ENCODE measurements at places on chromosomes 12 and 14. TPM values are rescaled to one million over a fixed set of nuclear protein-coding genes. Genes with fewer than 3 reads are reported as not detected.
A peak's percentile ranks its signal among the peaks of the same experiment; 100 is the strongest.

- no peaks in the 10 kb centered on the region for H3K36me3 ChIP-seq
- no peaks in the 10 kb centered on the region for H3K4me1 ChIP-seq
- no peak overlapping the region for H3K4me3 ChIP-seq
- DNase-seq = no peak
- no peak overlapping the region for H3K27ac ChIP-seq
Measured at GRCh38 chr14:39773387-39774126, 341.3 kb upstream of the FBXO33 start.

DNA sequence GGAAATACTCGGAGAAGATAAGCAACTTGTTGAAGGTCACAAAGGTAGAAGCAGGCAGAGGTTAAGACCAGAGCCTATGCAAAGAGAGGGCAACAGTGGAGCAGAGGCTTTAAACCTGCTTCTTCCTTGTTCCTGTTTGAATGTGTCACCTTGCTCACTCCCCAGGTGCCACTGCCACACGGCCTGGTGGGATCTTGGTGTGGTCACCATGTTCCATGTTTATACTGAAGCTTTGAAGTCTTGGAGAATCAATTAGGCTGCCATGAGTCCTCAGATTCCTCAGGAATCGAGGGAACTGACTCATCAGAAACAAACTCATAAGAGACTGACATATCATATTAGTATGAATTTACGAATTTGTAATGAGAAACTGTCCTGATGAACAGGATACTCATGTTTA, 46.8 kb downstream of the IQSEC3 start:
- H3K27ac ChIP-seq = no peak overlapping the region
- H3K27me3 ChIP-seq = peaks cover 53% of the 10 kb centered on the region
- H3K4me1 ChIP-seq = no peaks in the 10 kb centered on the region
- DNase-seq = no peak
- H3K4me3 ChIP-seq = no peak overlapping the region
- no peaks in the 10 kb centered on the region for H3K36me3 ChIP-seq

GARIN6 gene
- not detected for total RNA-seq

GRCh38 chr14:24234095-24235005, 1.6 kb downstream of the GMPR2 start:
- no peak overlapping the region for H3K27ac ChIP-seq
- H3K4me3 ChIP-seq = no peak overlapping the region

CLEC7A gene
- 1.3 TPM for total RNA-seq

SYCP3 gene
- not detected for total RNA-seq

DNA sequence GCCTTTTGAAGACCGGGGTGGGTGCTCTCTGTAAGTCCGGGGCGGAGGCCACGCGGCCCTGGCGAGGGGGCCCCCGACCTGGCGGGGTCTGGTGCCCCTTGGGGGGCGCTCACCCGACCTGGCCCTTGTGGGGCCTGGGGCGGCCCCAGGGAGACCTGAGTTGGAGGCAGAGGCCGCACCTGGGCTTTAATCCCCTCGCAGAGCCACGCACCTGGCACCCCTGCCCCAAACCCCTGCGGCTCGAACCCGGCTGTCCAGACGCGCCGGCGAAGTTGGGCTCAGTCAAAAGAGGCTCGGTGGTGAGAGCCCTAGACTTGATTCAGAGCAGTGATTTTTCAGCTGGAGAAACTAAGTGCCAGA, 267 bp downstream of the CFAP251 start:
- DNase-seq = no peak
- peaks cover 39% of the 10 kb centered on the region for H3K36me3 ChIP-seq
- H3K4me1 ChIP-seq = peaks cover 28% of the 10 kb centered on the region
- H3K4me3 ChIP-seq = peak overlapping the region; percentile 69
- peak overlapping the region; percentile 39 for H3K27ac ChIP-seq
- H3K27me3 ChIP-seq = no peaks in the 10 kb centered on the region

GRCh38 chr12:6779708-6780432, 7.5 kb downstream of the LAG3 start:
- peaks cover 7% of the 10 kb centered on the region for H3K27me3 ChIP-seq
- peak overlapping the region; percentile 83 for H3K27ac ChIP-seq
- H3K4me3 ChIP-seq = no peak overlapping the region
- no peak for DNase-seq
- no peaks in the 10 kb centered on the region for H3K36me3 ChIP-seq

DNA sequence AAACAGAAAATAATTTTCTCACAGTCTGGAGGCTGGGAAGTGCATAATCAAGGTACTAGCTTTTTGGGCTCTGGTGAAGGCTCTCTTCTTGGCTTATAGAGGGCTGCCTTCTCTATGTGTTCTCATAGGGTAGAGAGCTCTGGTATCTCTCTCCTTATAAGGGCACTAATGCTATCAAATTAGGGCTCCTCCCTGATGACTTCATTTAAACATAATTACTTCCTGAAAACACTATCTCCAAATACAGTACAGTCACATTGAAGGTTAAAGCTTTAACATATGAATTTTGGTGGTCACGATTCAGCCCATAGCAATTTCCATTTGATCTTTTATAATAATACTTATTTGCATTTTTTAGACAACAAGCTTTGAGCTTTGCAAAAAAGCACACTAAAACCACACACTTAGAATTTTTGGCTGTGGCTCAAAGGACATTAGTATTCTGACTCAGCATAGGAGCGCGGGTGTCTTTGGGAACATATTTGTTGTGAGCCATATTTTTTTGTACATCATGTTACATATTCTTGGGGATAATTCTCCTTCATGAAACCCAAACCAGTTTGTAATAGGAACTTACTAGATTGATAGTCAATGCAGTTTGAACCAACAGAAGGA, 808.1 kb upstream of the FBXO33 start:
- no peaks in the 10 kb centered on the region for H3K36me3 ChIP-seq
- no peaks in the 10 kb centered on the region for H3K27me3 ChIP-seq

DNA sequence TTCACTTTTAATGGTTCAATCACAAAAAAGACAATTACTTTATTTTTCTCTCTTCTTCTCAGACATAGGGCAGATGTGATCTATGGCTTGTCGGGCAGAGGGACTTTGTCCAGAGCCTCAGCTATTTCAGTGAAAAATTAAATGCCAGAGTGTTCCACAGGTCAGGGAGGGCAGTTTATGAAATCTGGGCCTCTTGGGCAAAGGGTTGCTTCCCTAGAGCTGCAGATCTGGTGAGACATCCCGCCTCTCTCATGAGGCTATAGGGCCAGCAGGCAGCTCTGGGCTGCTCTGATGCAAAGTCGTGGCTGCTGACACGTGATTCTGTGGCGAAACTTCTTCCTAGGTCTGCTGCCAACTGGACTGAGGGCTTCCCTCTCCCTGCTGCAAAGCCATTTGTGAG, 6.0 kb downstream of the CLMN start:
- H3K36me3 ChIP-seq = no peaks in the 10 kb centered on the region
- DNase-seq = peak; percentile 60
- H3K27me3 ChIP-seq = peaks cover 4% of the 10 kb centered on the region
- H3K4me1 ChIP-seq = peaks cover 78% of the 10 kb centered on the region

- H3K4me3 ChIP-seq = no peak overlapping the region
- no peak for DNase-seq
- H3K27me3 ChIP-seq = no peaks in the 10 kb centered on the region
Measured at GRCh38 chr14:52926953-52927352, 23.9 kb downstream of the FERMT2 start.

TMEM229B gene
- total RNA-seq = 1.4 TPM

GRCh38 chr12:129873833-129874208, 30.0 kb downstream of the TMEM132D start:
- peaks cover 32% of the 10 kb centered on the region for H3K27me3 ChIP-seq
- no peaks in the 10 kb centered on the region for H3K4me1 ChIP-seq
- no peak overlapping the region for H3K27ac ChIP-seq
- no peak overlapping the region for H3K4me3 ChIP-seq
- no peak for DNase-seq

DNA sequence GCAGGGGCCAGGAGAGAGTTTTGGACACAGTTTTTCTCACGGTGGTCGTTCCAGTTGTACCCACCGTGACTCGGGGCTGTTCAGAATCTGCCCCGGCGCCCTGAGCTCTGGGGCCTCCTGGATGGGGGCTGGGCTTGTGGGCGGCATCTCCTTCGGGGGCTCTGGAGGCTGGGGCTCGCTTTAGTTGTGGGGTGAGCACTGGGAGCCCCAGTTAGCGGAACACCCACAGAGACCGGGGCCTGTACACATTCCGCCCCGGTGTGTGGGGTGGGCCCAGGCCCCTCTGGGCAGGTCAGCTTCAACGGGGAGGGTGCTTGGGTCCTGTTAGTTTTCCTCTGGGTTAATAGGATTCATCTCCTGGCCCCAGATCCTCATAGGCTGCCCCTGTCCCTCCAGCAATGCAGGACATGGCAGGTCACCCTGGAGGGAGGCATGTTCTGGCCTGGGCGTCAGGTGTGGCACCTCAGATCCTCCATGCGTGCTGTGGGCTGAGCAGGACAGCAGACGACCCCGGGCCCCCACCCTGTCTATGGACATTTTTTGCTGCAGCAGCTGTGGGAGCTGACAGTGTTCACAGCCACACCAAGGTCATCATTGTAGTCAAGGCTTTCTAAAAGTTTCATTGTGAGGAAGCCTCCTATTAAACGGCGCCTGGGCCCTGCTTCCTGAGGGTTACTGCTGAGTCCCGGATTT, 393.2 kb downstream of the TMEM121 start:
- DNase-seq = peak; percentile 2
- no peaks in the 10 kb centered on the region for H3K4me1 ChIP-seq
- H3K36me3 ChIP-seq = no peaks in the 10 kb centered on the region
- no peak overlapping the region for H3K27ac ChIP-seq
- no peak overlapping the region for H3K4me3 ChIP-seq

BBS10 gene
- 8.8 TPM for total RNA-seq

ZNF664 gene
- 80.7 TPM for total RNA-seq

GRCh38 chr14:57319636-57320192, 50.9 kb downstream of the AP5M1 start:
- H3K4me1 ChIP-seq = no peaks in the 10 kb centered on the region
- no peaks in the 10 kb centered on the region for H3K36me3 ChIP-seq
- peaks cover 60% of the 10 kb centered on the region for H3K27me3 ChIP-seq
- no peak overlapping the region for H3K4me3 ChIP-seq

STON2 gene
- total RNA-seq = 8.3 TPM

All from left ventricle myocardium inferior (tissue), 1 donor.